ENCODE measurements at places on chromosomes 1 and 21. TPM values are rescaled to one million over a fixed set of nuclear protein-coding genes. Genes with fewer than 3 reads are reported as not detected.

KCNH1 gene
- total RNA-seq = 1.5 TPM

LCE2B gene
- not detected for total RNA-seq

HCN3 gene
- 3.8 TPM for total RNA-seq

TFAP2E gene
- total RNA-seq = 4.0 TPM

CTSS gene
- total RNA-seq = 9.2 TPM

APOBEC4 gene
- total RNA-seq = 5.0 TPM

ACTA1 gene
- total RNA-seq = 0.94 TPM

ABCB10 gene
- 9.8 TPM for total RNA-seq

IGSF9 gene
- 10.2 TPM for total RNA-seq

RGS1 gene
- total RNA-seq = 69.5 TPM

SMCP gene
- total RNA-seq = 786 TPM

BMP8A gene
- 5.6 TPM for total RNA-seq

SLC30A2 gene
- 0.87 TPM for total RNA-seq
